ENCODE measurements at places on chromosomes 5 and 9. TPM values are rescaled to one million over a fixed set of nuclear protein-coding genes. Genes with fewer than 3 reads are reported as not detected.

Gene SPINK4
- total RNA-seq, result not detected

Gene ECM2
- total RNA-seq, result not detected

Gene REEP5
- 61.1 TPM for total RNA-seq

Gene KDM3B
- total RNA-seq, result 84.7 TPM

Gene PHF24
- not detected for total RNA-seq

Gene LHFPL2
- total RNA-seq, result 2.7 TPM

Gene SLCO4C1
- 0.23 TPM for total RNA-seq

Gene RIMOC1
- total RNA-seq, result 33.1 TPM

Gene NTNG2
- total RNA-seq, result 8.8 TPM

- peak; percentile 19 for DNase-seq
- no peak overlapping the region for H3K4me3 ChIP-seq
- no peak overlapping the region for H3K27ac ChIP-seq
- H3K4me1 ChIP-seq, result no peaks in the 10 kb centered on the region
- H3K36me3 ChIP-seq, result no peaks in the 10 kb centered on the region
Observed at GRCh38 chr5:72366324-72366976, 46.3 kb downstream of the PTCD2 start.

DNA sequence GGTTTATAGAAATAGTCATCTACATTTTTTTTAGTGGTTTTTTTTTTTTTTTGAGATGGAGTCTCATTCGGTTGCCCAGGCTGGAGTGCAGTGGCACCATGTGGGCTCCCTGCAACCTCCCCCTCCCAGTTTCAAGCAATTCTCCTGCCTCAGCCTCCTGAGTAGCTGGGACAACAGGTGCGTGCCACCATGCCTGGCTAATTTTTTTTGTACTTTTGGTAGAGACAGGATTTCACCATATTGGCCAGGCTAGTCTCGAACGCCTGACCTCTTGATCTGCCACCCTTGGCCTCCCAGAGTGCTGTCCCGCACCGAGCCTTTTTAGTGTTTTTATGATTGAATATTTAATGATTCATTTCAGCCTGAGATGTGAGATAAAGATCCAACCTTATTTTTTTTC, 27.3 kb downstream of the ANKRD33B start:
- no peaks in the 10 kb centered on the region for H3K27me3 ChIP-seq
- no peak overlapping the region for H3K27ac ChIP-seq
- DNase-seq, result no peak
- no peak overlapping the region for H3K4me3 ChIP-seq

GRCh38 chr5:55027595-55027994, 3.5 kb downstream of the GZMK start:
- peaks cover 77% of the 10 kb centered on the region for H3K4me1 ChIP-seq
- no peaks in the 10 kb centered on the region for H3K36me3 ChIP-seq
- no peak overlapping the region for H3K4me3 ChIP-seq

DNA sequence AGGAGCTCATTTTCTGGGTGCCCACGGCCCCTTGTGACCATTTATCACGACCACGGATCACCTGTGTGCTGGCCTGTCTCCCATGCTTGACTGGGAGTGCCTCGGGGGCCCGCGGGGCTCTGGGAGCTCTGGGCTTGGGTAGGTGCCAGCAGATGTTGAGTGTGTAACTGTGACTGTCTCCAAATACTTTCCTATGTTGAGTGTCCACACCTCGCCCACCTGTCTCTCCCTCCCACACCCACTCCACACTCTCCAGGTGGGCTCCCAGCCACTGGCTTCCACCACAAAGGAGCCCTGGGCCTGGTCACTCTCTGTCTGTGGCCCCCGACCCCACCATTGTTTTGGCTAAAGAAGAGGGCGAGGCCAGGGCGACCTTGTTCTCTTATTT, 196.4 kb downstream of the CDK5RAP2 start:
- no peaks in the 10 kb centered on the region for H3K27me3 ChIP-seq
- H3K27ac ChIP-seq, result no peak overlapping the region
- no peaks in the 10 kb centered on the region for H3K4me1 ChIP-seq
- no peak overlapping the region for H3K4me3 ChIP-seq
- peaks cover 7% of the 10 kb centered on the region for H3K36me3 ChIP-seq
- no peak for DNase-seq

- DNase-seq, result no peak
- no peak overlapping the region for H3K4me3 ChIP-seq
- H3K4me1 ChIP-seq, result no peaks in the 10 kb centered on the region
- no peak overlapping the region for H3K27ac ChIP-seq
- no peaks in the 10 kb centered on the region for H3K27me3 ChIP-seq
Observed at GRCh38 chr5:83368835-83369234, 102.7 kb upstream of the VCAN start.

DNA sequence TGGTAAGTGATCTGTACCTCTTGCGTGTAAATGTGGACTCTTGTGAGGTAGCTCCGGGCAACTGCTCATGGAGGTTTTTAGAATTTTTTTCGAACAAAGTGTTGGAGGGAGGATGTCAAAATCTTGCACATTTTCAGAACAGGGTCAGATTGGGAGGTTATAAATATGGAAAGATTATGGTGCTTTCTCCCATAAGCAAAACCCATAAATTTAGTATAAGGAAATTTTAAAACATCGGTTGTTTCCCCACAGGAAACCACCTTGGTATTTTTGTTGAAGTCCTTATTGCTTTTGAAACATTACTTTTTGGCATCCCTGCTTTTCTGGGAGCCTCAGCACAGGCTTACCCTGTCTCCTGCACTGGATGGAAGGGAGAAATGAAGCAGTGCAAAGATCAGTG, 33.9 kb downstream of the PTTG1 start:
- H3K27me3 ChIP-seq, result no peaks in the 10 kb centered on the region
- no peaks in the 10 kb centered on the region for H3K36me3 ChIP-seq

GRCh38 chr5:178464431-178465048, 125.7 kb downstream of the COL23A1 start:
- no peaks in the 10 kb centered on the region for H3K27me3 ChIP-seq
- H3K4me1 ChIP-seq, result no peaks in the 10 kb centered on the region
- no peak overlapping the region for H3K27ac ChIP-seq
- no peak overlapping the region for H3K4me3 ChIP-seq
- DNase-seq, result no peak

DNA sequence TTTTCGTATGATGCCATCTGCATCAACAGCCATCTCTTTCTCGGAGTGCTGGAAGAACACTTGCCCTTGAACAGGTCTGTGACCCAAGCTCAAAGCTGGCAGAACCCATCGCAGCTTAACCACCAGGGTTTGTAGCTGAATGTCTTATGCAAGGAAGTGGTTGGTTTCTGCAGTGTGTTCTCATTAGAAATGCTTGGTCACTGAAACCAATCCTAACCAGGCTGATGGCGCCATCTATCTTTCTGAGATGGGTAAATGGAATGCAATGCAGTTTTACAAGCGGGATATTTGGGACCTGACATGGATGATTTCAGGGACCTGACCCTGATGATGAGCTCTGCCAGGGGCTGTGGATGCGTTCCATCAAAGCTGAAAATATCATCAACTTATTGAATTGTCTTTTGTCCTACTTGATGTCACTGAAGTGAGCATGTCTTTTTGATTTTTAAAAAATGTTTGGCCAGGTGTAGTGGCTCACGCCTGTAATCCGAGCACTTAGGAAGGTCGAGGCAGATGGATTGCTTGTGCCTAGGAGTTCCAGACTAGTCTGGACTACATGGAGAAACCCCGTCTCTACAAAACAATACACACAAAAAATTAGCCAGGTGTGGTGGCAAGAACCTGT, 28.7 kb downstream of the DMRT3 start:
- H3K4me3 ChIP-seq, result no peak overlapping the region
- no peak overlapping the region for H3K27ac ChIP-seq

All from CD4-positive, alpha-beta memory T cell (primary cell).